ENCODE measurements at places on chromosomes 3 and 15. TPM values are rescaled to one million over a fixed set of nuclear protein-coding genes. Genes with fewer than 3 reads are reported as not detected.

The C2CD4A gene
- not detected for total RNA-seq

The SLCO2A1 gene
- total RNA-seq, result under 0.01 TPM

The SLITRK3 gene
- total RNA-seq, result not detected

The NANOGP8 gene
- not detected for total RNA-seq

The CYP1A2 gene
- not detected for total RNA-seq

The ATP13A5 gene
- not detected for total RNA-seq

The PLSCR5 gene
- total RNA-seq, result not detected

The GALNT15 gene
- total RNA-seq, result 20.2 TPM

The PML gene
- 21.2 TPM for total RNA-seq

The SPATA12 gene
- total RNA-seq, result not detected

The RASGRP1 gene
- total RNA-seq, result 0.37 TPM

The EPHB1 gene
- total RNA-seq, result 0.28 TPM
